ENCODE measurements at places on chromosomes 2 and 18. TPM values are rescaled to one million over a fixed set of nuclear protein-coding genes. Genes with fewer than 3 reads are reported as not detected.

Gene IL36B
- polyA plus RNA-seq = not detected

Gene MEMO1
- 28.8 TPM for polyA plus RNA-seq

Gene ITPRIPL1
- 4.7 TPM for polyA plus RNA-seq

Gene LRRTM1
- 24.0 TPM for polyA plus RNA-seq

Gene ANKRD12
- polyA plus RNA-seq = 30.7 TPM

Gene MRPL19
- 65.9 TPM for polyA plus RNA-seq

Gene FSIP2
- 2.7 TPM for polyA plus RNA-seq

Gene DSG2
- polyA plus RNA-seq = 51.5 TPM

Gene KYNU
- polyA plus RNA-seq = 6.3 TPM

Gene DOK6
- polyA plus RNA-seq = 21.9 TPM

Gene SMAD2
- 81.2 TPM for polyA plus RNA-seq

Gene PRSS56
- polyA plus RNA-seq = 0.13 TPM

Gene AQP12A
- polyA plus RNA-seq = 0.30 TPM

Gene WBP1
- 126 TPM for polyA plus RNA-seq

Gene DPP10
- 12.1 TPM for polyA plus RNA-seq

Gene SAG
- 0.12 TPM for polyA plus RNA-seq

Gene C2orf92
- polyA plus RNA-seq = 6.6 TPM

Gene LCT
- 0.04 TPM for polyA plus RNA-seq

Gene SEMA4F
- 8.7 TPM for polyA plus RNA-seq

Measured in renal pelvis (tissue), 12 donors.